ENCODE measurements at places on chromosomes 6 and 20. TPM values are rescaled to one million over a fixed set of nuclear protein-coding genes. Genes with fewer than 3 reads are reported as not detected.
A peak's percentile ranks its signal among the peaks of the same experiment; 100 is the strongest.

DNA sequence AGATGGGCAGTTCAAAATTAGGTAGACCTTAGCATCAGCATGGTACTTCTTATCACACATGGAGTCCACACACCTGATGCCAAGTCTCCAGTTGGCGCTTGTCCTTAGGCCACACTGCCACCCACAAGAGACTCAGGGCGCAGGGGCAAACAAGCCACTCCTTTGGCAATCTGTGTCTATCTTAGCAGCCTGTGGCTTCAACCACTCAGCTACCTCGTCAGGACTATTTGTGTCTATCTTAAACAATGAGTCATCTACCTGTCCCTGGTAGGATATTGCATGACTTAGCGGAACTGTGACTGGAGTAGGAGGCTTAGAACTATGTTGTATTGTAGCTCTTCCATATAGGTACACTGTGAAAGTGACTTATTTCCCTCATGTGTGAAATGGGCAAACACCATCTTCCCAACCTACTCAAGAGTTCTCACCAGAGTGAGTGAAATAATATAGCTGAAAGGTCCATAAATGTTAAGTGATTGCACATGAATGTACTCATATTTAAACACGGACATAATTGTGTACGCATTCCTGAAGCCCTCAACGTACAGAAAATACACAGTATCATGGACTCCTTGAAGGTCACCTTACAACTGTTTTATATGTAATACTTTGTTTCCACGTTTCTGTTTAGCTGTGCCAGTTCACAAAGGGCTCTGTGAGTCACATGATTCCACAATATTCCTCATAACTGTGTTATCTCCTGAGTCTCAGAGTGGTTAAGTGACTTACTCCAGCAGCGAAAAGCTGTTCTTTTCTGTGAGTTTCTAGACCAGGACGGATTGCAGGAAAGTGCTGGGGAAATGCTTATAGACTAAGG lies 1.6 kb downstream of the TRIM27 start:
- peak; percentile 72 for DNase-seq

GRCh38 chr6:31692886-31693285 lies 10.2 kb downstream of the ABHD16A start:
- no peak for DNase-seq

Gene POLH
- total RNA-seq: 31.8 TPM

Gene ABCC10
- 29.1 TPM for total RNA-seq

DNA sequence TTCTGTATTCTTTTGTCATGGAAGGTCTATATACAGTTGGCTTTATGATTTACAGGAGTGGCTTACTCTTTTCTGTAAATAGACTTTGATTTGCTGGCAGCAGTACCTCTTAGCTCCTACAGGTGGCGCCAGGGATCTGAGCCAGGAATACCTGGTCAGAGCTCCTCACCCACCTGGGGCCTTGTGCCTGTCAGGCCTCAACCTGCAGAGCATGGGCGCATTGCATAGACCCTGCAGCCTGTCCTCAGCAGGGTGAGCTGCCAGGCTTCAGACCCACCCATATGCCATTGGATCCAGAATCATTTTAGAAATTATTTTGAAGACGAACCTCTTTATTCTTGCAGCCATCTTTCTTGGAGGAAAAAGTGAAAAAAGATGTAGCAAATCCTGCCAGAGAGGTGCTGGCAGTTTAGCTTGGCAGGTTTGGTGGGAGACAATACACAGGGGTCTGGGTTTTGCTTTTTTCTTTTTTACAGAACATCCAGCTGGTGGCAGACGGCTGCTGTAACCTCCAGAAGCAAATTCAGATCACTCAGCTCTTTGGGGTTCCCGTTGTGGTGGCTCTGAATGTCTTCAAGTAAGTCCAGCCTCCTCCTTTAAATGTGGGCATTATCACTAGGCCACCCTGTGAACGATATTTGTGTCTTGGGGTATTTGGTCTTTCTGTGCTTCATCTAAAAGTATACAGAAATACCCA lies 149.1 kb downstream of the MTHFD1L start:
- DNase-seq: peak; percentile 61

- DNase-seq: no peak
These were observed 30.3 kb upstream of the VEGFA start for GRCh38 chr6:43739642-43740091.

- no peak for DNase-seq
These were observed 19.2 kb upstream of the LMBRD1 start for GRCh38 chr6:69816026-69816425.

Gene MLIP
- total RNA-seq: not detected

Gene TBX18
- total RNA-seq: 28.0 TPM

Gene ULBP2
- total RNA-seq: 0.78 TPM

GRCh38 chr6:160583794-160584193 lies 80.3 kb downstream of the LPA start:
- DNase-seq: no peak

DNA sequence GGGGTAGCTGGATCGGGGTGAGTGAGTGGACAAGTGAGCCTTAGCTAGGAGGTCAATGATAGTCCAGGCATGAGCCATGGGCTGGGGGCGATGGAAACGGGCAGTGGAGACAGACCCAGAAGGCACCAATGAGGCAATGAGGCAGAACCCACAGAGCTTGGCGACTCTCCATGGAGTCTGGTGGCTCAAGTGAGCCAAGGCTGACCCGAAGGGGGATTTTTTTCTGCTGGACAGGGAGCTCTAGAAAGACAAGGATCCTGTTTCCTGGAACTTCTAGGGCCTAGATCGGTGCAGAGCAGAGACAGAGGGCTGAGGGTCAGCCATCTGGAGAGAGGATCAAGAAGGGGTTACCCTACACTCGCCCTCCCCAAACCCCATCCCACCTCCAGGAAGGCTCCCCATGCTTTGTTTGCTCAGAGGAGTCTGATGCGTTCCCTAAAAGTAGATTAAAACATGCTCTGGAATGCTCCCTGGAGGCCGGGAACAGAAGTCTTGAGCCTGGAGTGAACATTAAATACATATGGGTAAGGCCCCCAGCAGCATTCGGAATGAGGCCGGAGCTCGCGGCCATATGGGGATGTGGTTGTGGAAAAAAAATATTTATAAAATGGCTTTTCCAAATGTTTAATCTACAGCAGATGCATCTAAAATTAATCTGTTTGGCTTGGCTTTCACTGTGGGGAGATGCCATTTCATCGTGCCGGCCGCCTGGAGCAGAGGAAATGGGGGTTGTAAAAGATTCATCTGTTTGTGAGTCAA lies 237.8 kb upstream of the PMEPA1 start:
- DNase-seq: no peak

Measured in K562 (cell line).